NCI-H1092 (cell line): ENCODE measurements at places on chromosomes 12 and 14.

DNA sequence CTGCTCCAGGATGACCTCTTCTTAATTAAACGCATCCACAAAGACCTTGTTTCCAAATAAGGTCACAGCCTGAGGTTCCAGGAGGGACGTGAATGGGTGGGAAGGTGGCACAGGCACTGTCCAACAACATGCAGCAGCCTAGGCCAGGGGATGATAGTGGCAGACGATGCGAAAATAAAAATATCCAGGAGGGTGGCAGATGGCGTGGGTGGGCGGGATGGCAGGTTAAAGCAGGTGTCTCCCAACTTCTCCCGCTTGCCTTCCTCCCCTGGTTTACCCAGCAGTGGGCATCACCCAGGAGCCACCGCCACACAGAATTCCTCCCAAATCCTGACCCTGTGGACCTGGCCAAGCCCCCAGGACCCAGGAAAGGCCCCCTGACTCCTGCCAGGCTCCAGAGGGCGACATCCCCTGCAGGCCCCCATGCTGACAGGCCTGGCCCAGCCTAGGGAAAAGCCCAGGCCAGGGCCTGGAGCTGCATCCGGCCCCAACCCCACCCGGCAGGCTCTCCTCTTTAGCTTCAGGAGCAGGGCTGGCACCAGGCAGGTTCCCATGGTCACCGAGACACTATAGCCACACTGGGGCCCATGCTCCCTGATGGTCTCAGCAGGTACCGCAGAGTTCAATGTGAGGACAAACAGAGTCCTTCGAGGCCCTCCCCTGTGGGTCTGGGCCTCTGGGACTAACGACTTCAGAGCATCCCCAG, 9.7 kb downstream of the NCOR2 start:
- peak; percentile 46 for DNase-seq

GRCh38 chr12:64407342-64408223, 3.4 kb downstream of the XPOT start:
- DNase-seq, result no peak

DNA sequence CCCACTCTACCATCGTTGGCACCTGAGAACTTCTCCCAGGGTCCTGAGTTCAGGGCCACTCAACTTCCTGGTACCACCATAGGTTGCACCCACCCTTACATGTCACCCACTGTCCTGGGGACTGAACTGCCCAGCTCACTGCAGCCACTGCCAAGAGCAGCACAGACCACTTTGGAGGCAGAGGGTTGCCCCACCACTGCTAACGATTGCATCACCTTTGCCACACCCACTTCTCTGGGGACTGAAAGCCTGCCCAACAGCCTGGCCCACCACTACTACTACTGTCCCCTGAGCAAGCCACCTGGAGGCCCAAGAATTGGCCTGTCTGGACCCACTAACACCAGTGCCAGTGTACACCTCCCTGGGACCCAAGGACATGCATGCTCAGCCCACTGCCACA, 27.6 kb downstream of the CACNA2D4 start:
- no peak for DNase-seq

GRCh38 chr12:120065472-120065871, 51.1 kb downstream of the RAB35 start:
- DNase-seq, result no peak

GRCh38 chr14:58918066-58918738, 270.3 kb upstream of the DAAM1 start:
- no peak for DNase-seq
